ENCODE measurements at places on chromosomes 6 and 20. TPM values are rescaled to one million over a fixed set of nuclear protein-coding genes. Genes with fewer than 3 reads are reported as not detected.
A peak's percentile ranks its signal among the peaks of the same experiment; 100 is the strongest.

GPX5 gene
- total RNA-seq: not detected

PNRC1 gene
- 150 TPM for total RNA-seq

CTCFL gene
- not detected for total RNA-seq

WFDC2 gene
- total RNA-seq: 1.2 TPM

GRCh38 chr6:126804332-126805064, 314.0 kb upstream of the RSPO3 start:
- DNase-seq: peak; percentile 4

GRCh38 chr6:41712651-41713103, 22.7 kb downstream of the TFEB start:
- DNase-seq: no peak

CST5 gene
- total RNA-seq: not detected

PGC gene
- not detected for total RNA-seq

Data from activated naive CD4-positive, alpha-beta T cell treated with anti-CD3 and anti-CD28 coated beads, Interleukin-2, amount 50 U/mL, for 72 hours (primary cell).